ENCODE measurements at places on chromosomes 4 and X.
A peak's percentile ranks its signal among the peaks of the same experiment; 100 is the strongest.

DNA sequence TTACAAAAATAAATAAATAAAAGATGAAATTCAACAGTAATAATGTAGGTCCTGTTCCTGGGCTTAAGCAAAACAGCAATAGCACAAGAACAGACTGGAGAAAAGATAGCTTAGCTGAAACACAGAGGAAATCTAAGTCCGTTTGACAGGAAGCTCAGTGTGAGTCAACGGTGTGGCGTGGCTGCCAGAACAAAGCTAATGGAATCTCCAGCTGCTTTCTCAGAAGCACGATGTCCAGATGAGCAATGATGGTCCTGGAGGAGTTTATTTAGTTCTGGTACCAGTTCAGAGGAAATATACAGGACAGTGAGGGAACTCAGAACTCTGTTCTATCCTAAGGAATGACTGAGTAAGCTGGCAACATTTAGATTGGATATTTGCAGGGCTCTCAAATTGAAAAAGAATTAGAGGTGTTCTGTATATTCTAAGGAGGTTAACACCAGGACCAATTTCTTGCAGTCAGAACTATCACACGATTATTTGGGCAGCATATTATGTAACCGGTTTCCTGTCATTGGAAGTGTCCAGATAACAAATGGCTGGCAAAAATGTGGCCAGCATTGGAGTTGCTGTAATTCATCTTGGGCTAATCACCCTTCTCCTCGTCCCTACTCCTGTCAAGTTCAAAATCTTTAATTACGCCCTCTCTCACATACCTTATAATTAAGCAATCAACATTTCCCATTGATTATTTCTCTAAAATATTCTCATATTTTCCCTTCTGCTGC is 12.7 kb downstream of the GAB3 start:
- no peak for DNase-seq

- no peak for DNase-seq
Measured at GRCh38 chr4:99705891-99706290, 48.3 kb upstream of the C4orf54 start.

DNA sequence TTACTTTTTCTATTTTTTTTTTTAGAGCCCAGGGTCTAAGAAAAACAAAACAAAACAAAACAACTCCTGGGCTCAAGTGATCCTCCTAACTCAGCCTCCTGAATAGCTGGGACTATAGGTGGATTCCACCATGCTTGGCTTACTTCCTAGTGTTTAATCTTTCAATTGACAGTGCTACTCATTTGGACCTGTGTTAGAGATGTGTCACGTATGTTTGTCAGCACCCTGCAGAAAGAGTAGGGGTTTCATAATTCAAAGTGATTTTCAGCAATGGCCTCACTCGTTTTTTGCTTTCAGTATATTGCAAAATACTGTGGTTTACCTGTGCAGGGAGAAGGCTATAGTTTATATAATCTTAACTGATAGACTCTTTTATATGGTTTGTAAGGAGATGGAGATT is 71.6 kb upstream of the TEX13D start:
- DNase-seq = no peak

- peak; percentile 61 for DNase-seq
Measured at GRCh38 chr4:52126966-52127365, 75.9 kb downstream of the SPATA18 start.

DNA sequence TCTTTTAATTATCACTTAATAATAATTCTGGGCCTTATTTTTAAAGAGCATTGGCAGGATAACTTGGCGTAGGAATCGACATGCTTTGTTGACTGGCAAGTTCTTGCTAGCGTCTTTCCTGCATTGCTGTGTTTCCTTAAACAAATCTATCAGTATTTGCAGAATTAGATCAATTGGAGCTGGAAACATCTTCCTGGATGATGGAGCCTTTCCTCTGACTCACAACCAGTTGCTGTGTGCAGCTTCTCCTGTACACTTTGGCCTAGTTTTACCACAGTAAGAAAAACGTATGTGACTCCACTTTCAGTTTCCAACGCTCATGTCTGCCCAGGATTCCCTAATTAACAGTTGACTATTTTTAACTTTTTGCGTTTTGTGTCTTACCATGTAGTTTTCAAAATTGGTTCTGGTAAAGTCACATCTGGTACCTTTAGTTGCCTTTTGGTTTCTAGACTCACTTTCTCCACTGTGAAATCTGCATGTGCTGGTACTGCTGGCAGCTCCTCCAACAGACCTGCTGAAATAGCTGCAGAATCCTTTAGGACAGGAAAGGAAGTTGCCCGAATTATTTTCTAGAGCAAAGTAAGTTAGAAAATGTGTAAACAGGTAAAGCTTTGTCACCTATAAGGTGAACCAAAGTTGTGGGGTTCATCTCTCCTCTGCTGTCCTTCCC is 553.2 kb upstream of the FAT1 start:
- DNase-seq = no peak

DNA sequence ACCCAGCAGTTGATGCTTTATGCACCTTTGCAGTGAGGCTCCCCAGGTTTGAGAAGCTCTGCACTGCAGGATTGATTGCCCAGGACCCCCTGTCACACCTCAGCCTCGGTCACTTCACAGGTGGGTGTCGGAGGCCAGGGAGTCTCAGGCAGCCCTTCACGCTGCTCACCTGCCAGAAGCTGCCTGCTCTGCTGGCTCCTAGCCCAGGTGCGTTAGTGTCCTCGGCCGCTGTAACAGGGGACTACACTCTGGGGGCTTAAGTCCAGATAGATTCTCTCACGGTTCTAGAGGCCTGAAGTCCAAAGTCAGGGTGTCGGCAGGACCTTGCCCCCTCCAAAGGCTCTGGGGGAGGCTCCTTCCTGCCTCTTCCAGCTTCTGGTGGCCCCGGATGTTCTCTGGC is 79.9 kb downstream of the CPZ start:
- no peak for DNase-seq

DNA sequence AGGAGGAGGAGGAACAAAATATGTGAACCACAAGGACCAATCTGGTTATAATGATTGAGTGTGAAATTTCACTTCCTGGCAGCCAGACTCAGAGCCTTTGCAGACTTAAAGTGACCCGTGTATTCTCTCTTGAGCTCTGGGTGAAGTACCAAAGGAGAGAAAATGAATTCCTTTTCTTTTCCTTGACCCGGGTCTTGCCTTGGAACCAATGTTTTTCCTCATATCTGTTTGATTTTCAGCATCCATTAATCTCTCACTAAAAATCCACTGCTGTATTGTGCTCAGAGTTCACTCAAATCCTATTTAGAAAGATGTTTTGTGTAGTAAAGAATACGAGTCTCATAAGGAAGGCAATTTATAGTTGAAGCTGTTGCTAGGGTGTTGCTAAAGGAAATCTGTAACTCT is 78.3 kb upstream of the C1QTNF7 start:
- no peak for DNase-seq

DNA sequence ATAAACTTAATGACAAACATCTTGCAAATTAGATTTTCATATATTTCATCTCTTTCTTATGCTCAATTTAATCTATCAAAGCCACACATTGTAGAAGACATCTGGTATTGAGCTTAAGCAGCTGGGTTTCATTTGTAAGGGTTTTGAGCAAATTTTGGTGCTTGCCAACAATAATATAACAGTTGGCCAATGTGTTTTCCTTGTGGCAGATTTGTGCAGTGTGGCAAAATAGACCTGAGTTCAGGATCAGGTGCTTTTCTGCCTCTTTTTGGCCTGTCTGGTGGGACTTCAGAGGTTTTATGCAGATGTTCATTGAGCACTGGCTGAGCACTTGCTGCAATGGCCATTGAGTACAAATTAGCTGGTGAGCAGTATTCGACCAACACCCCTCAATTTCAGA is 301.9 kb downstream of the BMPR1B start:
- DNase-seq = no peak

GRCh38 chrX:51461053-51462044 is 35.0 kb downstream of the NUDT11 start:
- DNase-seq = no peak

DNA sequence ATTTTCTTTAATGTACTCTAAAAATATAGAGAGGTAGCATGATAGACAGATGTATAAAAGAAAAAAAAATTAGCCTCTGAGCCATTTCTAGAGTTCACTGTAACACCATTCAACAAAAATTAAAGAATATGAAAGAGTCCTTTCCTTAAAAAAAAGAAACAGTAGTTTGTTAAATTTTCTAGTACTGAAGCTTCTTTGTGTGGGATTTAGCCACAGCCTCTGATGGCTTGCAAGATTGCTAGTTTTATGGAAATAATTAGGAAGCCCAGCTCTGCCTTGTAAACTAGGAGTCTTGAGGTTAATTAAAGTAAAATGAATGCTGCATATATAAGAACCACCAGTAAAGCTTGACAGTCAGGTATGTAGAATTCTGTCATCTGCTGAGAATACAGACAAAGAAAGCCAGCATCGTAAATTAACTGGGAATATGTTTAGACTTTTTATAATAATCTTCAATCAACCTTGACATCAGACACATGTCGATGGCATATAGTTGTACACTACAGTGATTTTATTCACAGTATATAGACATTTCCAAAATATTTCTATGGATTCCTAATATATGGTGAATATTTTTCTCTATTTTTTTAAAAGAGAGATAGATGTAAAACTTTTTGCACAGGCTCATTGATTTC is 44.8 kb upstream of the NEIL3 start:
- DNase-seq = no peak

DNA sequence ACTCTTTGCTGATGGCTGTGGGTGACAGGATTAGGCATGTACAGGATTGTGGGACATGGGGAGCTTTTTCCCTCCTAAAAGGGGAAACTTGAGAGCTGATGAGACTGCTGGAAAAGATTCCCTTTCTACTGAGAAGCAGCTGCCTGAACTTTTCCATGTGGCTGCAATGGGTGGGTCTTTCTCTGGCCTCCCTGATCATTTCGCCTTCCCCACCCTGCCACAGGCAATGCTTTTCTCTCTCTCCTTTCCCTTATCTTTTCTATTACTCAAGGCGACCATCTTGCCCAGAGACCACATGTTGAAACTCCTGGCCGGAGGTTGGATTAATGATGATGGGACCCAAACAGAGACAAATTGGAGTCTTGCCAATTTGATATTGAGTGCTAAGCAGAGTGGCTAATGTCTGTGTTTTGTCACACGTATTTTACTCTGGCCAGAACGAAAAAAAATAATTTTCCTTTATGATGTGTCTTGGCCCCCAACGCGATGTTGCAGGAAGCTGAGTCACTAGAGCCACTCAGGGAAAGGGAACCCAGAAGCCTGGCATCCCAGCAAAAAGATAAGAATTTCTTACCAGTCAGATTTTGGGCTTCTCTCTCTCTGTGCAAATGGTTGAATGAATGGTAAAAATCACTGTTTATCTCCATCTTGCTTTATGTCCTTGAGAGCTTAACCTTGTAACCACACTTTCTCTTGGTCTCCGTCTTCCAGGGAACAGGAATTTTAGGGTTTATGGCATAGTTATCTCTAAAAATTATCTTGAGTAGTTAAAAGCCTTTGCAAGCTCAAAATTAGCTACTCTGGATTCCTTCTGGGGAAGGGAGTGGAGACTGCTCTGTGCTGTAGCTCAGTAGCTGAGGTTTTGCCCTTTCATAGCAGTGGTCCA is 19.4 kb upstream of the ATP8A1 start:
- DNase-seq = no peak

DNA sequence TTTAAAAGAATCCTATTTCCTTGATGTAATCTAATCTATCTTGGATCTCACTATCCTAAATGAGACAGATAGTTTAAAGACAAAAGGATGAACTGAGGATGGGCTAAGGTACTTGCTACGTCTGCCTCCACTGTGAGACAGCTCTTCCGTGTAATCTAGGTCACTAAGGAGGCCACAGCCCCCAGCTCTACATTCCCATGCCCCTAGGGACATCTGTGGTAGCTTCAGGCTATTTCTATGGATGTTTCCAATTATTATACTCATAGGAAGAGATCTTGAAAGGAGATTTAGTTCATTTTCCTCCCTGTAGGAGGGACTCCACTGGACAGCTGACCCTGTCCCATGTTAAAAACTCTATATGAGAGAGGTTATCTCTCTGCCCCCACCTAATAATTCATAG is 140.8 kb upstream of the TRPC5 start:
- DNase-seq = no peak

DNA sequence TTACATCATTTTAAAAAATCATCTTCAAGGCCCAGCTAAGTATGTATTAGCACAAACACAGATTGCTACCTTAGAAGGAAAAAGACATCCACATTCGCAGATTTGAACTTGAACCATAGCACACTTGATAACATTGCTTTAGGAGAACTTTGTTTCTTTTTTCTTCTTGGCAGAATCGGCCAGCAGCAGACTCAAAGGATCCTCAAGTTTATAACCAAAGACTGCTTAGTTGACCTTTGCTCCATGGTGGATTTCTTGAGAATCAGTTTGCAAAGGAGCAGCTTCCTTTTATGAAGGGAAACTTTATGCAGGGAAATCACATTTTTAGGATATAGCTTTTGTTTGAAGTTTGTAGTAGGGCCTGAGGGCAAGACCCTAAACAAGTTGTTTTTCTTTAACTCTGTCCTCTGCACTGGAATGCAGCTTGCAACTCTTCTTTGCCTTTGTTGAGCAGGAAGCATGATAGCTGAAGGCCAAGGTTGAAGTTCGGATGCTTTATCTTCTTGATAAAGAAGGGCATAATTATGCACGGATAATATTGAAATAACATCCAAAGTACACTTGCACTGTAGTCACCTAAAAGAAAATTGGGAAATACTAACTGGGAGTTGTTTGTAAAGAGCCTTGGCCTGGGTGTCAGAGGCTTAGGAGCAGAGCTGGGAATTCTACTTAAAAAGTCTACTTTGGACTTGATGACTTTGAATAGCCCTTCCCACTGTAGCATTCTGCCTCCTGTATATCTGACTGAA is 78.4 kb downstream of the CDS1 start:
- no peak for DNase-seq

DNA sequence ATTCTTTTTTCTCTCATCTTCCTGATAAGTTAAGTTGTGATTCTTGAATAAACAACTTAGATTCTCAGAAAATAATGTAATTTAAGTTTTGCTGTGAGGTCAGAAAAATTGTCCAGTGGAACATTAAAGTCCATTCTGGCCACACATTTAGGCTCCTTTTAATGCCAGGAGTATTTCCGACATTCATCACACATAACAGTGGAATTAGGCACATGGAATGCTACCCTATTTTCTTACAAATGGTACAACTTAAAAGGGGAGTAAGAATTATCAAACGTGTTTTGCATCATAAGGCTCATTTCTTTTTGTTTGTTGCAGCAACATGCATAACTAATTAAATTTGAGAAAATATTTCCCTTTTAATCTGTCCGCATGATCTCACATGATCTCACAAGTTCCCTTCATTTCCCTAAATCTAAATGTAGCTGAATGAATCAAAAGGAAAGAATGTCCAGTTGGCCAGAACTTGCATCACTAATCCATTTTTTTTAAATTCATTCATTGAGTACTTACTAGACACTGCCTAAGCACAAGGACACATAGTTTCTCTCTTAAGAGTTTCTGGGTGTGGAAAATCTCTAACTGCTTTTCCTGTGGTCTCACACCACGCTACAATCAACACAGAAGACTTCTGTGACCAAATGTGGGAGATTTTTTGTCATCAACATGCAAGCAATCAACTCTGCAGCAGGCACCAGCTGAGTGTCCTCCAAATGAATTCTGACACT is 22.0 kb downstream of the SPARCL1 start:
- peak; percentile 82 for DNase-seq

- DNase-seq = no peak
Measured at GRCh38 chr4:16264798-16265197, 38.5 kb upstream of the TAPT1 start.

Measured in GM04503 (cell line).